T-helper 2 cell treated with Interferon-gamma antibody and Interleukin-4, amounts not matched to agents 5 μg/mL and 100 μg/mL, for 36 hours (primary cell): ENCODE measurements at places on chromosomes 2 and 18.

DNA sequence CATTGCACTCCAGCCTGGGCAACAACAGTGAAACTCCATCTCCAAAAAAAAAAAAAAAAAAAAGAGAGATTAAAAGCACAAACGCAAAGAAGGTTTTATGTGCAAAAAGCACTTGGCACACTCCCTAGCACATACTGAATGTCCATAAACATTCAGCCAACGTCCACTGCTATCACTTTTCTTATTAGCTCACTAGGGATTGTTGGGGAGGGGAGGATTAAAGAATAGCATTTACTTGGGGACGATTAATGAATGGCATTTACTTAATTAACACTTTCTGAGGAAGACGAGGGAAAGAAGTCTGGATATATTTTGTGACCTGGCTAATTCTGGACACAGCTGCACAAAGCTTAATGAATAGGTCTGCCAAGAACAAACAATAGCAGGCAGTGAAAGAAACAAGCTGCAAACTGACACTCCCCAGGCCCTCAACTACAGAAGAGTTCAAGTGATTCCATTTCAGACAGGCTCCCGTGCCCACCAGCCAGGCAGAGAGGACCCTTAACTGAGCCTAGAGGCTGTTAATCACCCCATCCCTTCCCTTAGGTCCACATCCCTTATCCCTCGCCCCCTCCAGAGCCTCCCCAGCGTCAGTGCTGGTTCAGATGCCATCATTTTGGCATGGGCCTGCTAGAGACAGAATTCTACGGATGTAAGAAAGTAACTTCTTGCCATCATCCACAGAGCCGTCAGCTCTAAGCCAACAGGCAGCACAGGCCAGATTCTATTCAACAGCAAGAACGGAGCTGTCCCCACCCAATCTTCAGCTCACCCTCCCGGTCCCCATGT is 7.4 kb downstream of the CYB5A start:
- DNase-seq: no peak

DNA sequence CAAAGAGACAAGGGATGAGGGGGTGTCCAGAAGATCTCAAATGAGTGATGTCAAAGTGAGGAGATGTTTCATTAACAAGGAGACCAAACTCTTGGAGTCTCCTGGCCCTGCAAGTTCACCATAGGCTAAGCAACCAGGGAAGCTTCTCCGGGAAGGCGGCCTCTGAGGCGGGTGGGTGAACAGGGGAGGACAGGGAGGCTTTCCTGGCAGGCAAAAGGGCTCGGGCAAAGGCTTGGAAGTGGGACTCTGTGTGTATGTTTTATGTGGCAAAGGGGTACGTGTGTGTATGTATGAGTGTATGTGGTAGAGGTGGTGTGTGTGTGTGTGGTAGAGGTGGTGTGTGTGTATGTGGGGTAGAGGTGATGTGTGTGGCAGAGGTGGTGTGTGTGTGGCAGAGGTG is 163.9 kb downstream of the DYSF start:
- peak; percentile 1 for DNase-seq

- DNase-seq: no peak
Observed at GRCh38 chr2:195338856-195339255, 318.2 kb upstream of the SLC39A10 start.

- DNase-seq: no peak
Observed at GRCh38 chr18:55576001-55576400, 12.0 kb downstream of the TCF4 start.

GRCh38 chr2:66830881-66831280 is 396.0 kb downstream of the MEIS1 start:
- no peak for DNase-seq

DNA sequence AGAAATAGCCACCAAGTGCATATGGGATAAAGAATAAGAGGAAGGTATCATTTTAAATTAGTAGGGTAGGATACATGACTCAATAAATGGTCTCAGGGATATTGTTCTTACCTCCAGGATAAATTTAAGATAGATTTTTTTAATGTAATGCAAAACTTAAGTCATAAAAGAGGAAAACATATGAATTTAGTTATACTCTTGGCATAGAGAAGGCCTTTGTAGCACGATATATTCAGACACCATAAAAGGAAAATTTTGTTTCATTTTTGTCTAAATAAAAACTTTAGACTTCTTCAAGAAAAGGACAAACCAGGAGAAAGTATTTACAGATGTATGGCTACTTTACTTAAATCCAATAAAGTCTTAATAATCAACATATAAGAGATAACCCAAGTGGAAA is 78.5 kb upstream of the CAB39 start:
- DNase-seq: no peak

DNA sequence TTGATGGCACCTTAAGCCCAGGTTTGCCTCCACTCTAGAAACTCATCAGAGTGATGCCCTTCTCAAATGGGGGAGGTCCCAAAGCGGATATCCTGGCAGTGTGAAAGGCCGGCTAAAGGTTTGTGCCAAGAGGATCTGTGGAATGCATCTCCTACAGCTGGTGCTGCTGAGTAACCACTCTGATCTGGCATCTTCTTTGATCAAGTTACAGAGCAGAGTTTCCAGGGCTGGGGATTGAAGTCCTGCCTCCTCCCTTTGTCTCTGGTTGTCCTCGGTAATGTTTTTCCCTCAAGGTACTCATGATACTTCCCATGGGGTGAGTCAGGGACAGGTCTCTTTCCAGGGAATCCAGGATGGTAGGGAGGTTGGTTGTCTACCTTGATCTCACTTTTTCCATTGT is 24.6 kb downstream of the PRKRA start:
- no peak for DNase-seq

- DNase-seq: no peak
Observed at GRCh38 chr2:55236992-55237543, 4.6 kb downstream of the RPS27A start.

DNA sequence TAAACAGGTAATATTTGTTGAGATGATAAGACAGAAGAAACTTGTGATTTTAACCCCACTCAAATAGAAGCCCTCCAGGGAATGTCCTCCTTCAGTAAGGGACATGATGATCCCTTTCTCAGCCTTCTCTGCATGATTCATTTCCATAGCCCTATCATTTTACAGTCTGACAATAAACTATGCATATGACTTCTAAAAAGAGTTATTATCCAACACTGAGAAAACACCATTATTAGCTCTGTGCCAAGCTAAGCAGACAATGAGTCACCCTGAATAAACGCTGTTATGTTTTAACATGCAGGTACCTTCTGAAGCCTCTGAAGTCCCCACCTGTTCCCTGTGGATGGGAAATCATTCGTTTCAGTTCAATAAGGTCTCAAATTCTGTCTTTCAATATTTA is 54.7 kb downstream of the DTNB start:
- no peak for DNase-seq

- DNase-seq: no peak
Observed at GRCh38 chr2:45259547-45260160, 250.4 kb upstream of the SIX2 start.

DNA sequence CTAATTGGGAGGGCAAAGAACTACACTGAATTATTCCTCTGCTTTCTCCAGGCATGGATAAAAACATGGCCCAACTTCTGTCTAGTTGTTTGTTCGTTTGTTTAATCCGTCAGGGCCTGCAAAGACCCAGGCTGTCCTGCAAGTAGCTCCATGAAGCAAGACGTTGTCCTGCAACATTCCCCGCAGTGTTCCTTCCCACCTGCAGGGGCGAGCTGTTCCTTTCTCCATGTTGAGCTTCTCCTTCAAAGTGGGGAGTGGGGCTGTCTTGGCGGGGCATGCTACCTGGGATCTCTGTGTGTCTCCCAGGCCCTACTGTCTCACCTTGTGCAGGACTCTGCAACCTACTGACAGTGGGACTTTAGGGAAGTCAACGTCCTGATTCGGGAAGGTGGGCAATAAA is 264.0 kb upstream of the SMIM21 start:
- no peak for DNase-seq

GRCh38 chr2:45962177-45962921 is 310.9 kb downstream of the PRKCE start:
- DNase-seq: no peak

- DNase-seq: no peak
Observed at GRCh38 chr2:112622528-112622849, 23.2 kb upstream of the SLC20A1 start.

DNA sequence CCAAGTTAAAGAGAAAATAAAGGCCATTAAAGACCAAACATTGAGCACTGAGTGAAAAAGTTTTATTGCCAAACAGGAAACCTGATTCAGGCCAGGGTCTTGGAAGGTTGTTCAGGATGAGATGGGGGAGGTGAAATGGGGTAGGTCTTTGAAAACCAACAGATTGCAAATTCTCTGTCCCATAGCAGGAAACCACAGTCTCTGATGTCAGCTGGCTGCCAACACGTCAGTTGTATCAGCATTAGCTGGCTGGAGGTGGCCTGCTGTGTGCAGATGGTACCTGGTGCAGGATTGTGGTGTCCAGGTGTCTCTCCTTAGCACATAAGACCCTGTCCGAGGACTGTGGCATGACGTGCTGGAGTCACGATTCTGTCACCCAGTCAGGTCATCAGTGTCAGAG is 106.3 kb downstream of the MSH2 start:
- no peak for DNase-seq

- DNase-seq: no peak
Observed at GRCh38 chr18:334575-335132, 66.8 kb upstream of the THOC1 start.

DNA sequence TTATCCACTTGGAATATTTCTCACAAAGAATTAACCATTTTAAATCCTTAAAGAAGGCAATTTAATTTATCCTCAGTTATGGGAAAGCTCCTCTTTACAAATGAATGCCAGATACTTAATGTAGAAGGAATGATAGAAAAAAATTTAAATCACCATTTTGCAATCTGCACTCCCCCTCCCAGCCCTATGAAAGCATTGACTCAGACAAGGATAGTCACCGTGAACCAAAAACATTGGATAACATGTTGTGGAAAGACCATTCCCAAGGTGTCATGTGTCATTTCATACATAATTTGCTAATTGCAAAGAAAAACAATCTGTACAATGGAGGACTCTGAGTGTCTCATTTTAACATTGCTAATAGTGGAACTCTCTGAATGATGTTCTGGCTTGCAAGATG is 421.0 kb downstream of the TXNL1 start:
- no peak for DNase-seq

DNA sequence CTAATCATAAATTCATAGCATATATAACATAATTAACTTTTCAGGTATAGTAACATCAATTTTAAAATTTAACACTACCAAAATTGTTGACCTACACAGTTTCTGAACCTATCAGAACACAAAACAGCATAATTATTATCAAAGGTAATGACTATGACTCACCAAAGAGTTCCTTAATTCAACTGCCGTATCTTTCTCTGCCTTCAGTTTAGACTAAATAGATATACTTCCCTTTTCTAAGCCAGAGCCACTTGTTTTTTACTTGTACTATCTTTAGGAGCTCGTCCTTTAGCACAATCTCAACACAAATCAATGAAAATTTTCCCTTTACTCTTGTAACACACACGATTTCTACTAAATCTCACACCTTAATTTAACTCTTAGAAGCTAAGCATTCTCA is 54.4 kb downstream of the CCDC88A start:
- no peak for DNase-seq

DNA sequence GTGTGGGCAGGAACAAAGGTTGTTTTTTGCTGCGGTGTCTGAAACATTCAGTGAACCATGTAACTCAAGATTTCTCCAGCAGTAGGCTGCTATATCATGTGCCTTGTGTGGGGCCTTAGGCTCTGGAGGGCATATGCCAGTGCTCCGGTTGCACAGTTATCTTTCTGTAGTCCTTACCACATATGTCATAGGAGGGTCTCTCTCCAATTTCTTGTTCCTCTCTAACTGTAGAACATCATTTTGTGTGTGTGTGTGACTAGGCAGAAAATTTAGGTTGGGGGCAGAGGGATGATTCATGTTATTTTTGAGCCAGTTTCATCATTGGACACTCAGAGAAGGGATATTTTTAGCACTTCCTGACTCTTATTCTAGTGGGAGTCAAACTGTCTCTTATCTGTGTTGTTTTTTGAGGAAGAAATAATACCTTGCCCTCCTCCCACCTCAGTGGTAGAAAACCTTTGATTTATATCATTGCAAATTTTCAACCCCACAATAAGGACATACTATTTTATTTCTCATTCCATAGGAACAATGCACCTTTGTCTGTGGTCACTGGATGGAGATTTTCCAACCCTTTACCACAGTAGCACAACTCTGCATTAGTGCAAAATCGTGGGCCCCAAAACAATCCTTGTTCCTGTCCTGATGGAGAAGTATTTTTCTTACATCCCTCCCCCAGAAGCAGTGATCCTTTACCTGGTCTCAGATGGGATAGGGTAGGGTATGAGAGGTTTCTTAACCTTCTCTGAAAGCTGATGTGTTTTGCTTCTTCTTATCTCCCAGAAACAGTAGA is 113.9 kb downstream of the CCDC74A start:
- no peak for DNase-seq

DNA sequence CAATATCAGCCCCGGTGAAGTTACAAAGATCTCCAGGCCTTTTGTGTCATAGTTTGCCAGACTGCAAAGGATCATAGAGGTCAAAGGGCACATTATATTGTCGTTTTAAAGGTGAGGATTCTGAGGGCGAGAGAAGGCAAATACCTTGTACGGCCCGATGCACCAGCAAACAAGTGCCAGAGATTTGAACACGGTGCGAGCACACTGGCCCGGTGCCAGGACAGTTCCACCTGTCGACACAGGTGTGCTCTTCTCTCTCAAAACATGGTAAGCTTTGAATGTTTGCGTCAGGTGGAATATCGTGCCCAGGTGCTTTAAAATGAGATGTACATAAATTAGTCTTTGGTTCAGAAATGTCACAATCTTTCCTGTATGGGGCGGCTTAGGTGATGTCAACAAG is 776.1 kb upstream of the ID2 start:
- DNase-seq: no peak

- no peak for DNase-seq
Observed at GRCh38 chr2:15778529-15779219, 161.7 kb upstream of the MYCN start.

- DNase-seq: no peak
Observed at GRCh38 chr2:210913461-210913860, 357.1 kb downstream of the CPS1 start.

DNA sequence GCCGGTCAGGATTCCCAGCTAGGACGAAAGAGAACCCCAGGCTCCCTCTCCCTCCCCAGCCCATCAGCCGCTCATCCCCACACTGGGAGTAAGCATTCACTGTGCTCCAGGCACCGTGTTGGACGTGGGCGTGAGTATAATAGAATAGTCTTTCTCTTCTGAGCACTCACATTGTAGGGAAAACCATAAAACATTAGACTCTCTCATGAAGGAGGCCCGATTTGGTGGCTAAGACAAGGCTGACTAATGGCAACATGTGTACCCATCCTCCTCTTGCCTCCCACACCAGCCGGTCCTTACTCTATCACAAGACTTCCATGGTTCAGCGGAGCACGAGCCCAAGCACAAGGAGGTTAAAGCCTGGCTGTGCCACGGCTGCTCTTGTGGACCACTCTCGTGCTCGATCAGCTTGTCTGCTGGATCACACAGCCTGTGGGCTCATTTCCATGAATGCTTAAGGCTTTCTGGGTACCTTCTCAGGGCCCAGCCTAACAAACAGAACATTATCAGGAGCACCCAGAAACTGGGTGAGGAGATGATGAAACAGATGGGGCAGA is 540.9 kb upstream of the RAB6C start:
- no peak for DNase-seq
